Neural progenitor cell (in vitro differentiated cells): ENCODE measurements at places on chromosomes 4 and X.

DNA sequence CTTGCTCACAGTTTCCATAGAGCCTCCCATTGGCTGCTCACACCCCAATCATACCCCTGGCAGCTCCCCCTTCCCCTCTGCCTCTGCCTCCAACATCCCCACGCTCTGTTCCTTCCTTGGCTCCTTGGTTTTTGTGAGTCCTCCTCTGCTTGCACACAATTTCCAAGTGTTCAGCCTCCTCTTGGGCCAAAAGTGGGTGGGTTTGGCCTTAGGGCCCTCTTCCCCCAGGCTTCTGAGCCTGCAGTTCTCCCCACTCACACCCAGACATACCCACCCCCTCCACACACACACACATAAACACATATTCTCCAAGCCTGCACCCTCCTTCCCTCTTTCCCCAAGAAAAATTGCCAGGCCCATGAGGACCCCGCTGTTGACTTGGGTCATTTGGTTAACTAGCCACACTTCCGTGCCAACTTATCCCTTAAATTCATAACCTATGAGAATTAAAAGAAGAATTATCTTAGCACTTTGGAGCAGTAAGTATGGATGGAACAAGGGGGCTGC, 4.5 kb downstream of the APLN start:
- DNase-seq: no peak

GRCh38 chr4:17480955-17481354, 30.9 kb downstream of the QDPR start:
- DNase-seq: no peak

DNA sequence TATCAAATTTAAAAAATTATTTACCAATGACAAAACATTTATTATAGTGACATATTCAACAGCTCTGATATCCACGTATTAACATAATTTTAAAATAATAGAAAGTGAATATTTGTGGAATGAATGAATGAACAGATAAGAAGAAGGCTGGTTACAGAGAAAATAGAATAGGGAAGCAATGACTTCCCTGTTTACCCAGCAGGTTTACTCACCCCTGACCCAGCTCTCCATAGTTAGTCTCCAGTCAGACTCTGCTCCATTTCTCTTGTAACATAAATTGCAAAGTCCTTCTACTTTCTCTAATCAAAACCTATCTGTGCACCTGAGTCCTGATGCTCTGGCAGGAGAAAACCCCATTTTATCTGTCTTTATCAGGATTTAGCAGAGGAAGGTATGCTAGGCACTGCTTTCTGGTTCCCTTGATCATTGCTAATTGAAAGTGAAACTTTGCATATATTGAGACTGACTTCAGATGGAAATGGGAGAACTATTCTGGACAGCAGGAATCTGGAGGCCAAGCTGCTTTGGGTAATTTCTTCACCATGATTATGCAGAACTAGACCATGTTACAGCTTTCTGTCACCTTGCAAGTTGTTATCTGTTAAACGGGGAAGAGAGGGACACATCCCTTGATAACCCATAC, 363.0 kb downstream of the FAT4 start:
- DNase-seq: no peak

- DNase-seq: no peak
These were observed 16.8 kb upstream of the SEL1L3 start for GRCh38 chr4:25879587-25879986.

DNA sequence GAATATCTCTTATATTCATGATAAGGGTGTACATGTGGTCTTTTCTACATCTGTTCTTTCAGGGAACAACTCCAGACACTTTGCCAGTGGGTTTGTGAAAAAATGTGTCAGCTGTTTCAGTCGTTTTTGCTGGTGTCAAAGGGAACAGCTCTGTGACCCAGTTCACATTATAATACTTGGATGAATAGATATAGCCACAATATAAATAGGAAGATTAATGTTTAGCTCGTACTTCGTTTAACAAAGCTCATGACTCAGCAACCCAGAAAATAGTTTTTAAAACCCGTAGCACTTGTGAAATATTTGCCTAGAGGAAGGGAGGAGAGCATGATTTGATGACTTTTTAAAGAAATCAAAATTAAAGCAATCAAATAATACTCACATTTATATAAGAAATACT, 7.9 kb downstream of the LIAS start:
- DNase-seq: no peak

DNA sequence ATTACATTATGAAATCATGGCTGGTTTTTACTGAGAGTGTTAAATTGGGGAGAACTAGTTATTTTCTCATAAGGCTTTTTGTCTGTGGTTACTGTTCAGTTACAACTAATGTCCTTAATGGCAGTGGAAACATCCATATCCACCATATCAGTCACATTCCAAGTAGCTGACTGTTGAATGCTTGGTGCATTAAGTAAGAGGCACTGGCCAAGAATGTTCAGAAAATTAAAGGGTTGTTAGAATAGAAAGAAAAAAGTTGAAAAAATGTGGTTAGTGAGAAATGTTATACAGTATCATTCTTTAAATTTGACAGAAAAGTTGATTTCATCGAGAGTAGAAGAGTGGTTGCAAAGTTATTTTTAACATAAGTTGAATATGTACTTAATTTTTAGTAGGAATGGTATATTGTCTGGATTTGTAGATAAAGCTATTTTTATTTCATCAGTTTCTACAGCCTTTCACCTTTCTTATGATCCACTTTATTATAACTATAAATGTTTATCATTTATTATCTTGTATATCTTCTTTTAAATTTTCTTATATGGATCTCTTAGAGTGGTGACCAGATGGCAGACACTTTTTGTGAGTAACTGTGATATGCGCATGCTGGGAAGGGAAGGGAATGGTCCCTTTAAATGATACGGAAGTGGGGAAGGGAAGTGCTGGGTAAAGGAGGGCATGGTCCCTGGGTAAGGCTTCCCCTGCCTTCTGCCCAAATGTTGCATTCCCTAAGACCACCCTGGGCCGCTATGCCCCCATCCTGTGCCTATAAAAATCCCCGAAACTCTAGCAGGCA, 2407.1 kb downstream of the ARAP2 start:
- no peak for DNase-seq
